ENCODE measurements at places on chromosomes 3 and 15. TPM values are rescaled to one million over a fixed set of nuclear protein-coding genes. Genes with fewer than 3 reads are reported as not detected.
A peak's percentile ranks its signal among the peaks of the same experiment; 100 is the strongest.

GOLGA6L22 gene
- not detected for total RNA-seq

DNA sequence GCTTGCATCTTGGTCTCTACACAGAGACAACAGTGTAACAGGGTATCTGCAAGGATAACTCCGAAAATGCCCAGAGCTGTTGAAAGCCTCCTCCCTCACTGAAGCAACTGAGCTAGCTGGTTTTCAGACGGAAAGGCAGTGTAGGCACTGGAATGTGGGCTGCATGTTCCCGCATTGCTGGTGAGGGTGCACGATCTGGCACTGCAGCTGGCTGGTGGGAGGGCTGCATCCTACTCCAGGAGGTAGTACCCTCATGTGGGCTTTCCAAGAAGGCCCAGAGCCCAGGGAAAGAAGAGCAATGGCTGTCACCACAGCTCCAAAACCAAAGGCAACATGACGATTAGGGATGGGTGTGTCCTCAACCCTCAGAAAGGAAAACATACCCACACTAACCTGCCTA lies 28.7 kb upstream of the RPS17 start:
- DNase-seq, result no peak

- DNase-seq, result no peak
Observed at GRCh38 chr15:84653584-84653909, 536 bp downstream of the WDR73 start.

ZNF770 gene
- 60.1 TPM for total RNA-seq

DNA sequence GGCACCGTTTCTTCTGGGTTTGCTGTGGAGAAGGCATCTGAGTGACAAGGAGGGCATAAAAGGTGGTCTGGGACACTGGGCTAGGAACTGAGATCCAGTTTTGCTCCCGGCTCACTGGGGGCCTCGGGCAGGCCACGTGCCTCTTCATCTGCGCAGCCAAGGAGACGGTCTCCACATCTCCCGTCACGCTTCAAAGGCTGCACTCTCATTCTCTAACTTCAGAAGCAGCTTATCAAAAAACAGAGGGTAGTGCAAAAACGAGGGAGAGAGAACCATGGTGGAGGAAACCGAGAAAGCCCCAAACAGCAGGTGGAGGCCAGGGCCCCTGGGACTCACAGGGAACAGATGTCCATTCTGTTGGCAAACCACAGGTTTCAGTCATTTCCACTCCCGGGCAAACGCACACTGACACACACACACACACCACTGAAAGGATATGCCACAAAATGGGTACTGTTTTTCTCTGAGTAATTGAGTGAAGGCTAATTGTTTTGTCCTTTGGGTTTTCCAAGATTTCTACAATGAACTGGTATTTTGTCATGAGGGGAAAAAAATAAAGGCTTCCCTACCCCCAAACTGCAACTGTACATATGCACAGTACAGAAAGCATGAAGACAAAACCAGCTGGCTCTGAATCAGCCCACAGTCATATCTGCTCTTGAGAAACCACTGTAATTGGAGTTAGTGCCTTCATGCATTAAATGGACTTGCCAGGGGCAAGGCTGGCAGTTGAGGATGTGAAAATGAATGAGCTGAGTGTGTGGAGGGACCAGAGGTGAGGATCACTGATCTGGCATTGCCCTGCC lies 71.9 kb downstream of the MGLL start:
- DNase-seq, result no peak

ERC2 gene
- not detected for total RNA-seq

- no peak for DNase-seq
Observed at GRCh38 chr15:84750583-84751092, 2.2 kb downstream of the ZNF592 start.

GRCh38 chr3:55543181-55543614 lies 56.1 kb upstream of the WNT5A start:
- no peak for DNase-seq

SPTSSB gene
- not detected for total RNA-seq

DNA sequence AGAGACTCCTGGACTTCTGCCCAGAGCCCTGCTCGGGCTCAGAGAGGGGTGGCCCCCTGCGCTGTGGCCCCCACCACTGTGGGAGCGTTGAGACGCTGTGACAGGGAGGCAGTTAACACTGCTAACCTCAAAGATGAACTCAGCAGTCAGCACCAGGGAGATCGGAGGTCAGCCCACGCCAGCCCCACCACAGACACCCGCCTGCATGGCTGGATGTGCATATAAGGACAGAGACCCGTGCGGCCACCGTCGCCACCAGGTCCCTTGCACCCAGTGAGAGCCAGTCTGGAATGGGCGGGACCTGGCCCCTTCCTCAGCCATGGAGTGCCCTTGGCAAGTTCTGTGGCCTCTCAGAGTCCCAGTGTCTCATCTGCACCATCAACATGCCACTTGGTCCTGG lies 48.5 kb upstream of the FURIN start:
- no peak for DNase-seq

DNA sequence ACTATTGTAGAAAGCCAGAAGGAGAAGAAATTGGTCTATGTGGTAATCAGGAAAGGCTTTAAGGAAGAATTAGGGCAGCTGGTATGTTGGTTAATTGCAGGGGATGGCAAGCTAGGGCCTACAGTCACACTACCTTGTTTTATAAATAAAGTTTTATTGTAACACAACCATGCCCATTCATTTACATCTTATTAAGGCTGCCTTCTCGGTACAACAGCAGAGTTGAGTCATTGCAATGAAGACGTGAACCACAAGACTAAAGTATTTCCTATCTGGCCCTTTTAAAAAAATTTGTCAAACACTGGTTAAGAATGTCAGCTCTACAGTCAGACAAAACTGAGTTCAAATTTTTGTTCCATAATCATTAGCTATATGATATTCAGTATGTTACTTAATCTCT lies 8.3 kb downstream of the SERPINI1 start:
- DNase-seq, result no peak

DNA sequence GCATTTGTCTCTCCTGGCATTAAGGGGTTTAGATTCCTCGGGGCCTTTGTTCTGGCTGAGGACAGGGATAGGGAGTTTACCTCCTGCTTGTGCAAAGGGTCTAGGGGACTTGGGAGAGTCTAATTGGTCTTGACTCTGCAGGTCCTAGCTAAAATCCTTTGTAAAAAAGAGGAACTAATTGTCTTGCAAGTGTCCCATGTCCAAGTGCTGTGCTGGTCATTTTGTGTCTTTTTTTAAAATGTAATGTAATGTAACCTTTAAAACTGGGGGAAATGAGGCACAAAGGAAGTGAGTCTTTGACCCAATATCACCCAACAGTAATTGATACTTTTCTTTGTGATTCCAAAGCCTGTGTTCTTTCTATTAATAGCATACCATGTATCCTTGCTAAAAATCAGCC lies 14.9 kb upstream of the C3orf80 start:
- no peak for DNase-seq

- no peak for DNase-seq
Observed at GRCh38 chr3:107432646-107433045, 55.4 kb downstream of the CCDC54 start.

- DNase-seq, result no peak
Observed at GRCh38 chr15:100059521-100059920, 282.3 kb downstream of the ADAMTS17 start.

- no peak for DNase-seq
Observed at GRCh38 chr15:66483131-66483566, 14.4 kb downstream of the SNAPC5 start.

PCSK6 gene
- 0.87 TPM for total RNA-seq

DNA sequence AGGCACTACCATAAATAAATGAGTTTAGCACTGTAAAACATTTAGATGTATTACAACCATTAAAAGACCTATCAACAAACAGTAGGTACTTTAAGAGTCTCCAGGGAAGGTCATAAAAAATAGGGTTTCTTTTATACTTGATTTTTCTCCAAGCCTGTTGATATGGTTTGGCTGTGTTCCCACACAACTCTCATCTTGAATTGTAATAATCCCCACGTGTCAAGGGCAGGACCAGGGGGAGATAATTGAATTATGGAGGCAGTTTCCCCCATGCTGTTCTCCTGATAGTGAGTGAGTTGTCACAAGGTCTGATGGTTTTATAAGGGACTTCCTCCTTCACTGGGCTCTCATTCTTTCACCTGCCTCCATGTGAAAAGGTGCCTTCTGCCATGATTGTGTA lies 468.9 kb upstream of the UBE2E2 start:
- DNase-seq, result no peak

ABHD17C gene
- 1.8 TPM for total RNA-seq

FAH gene
- 56.7 TPM for total RNA-seq

GRCh38 chr15:56038015-56038414 lies 44.6 kb upstream of the NEDD4 start:
- no peak for DNase-seq

ZBED2 gene
- total RNA-seq, result 0.27 TPM

- no peak for DNase-seq
Observed at GRCh38 chr15:40183636-40184463, 23.0 kb downstream of the BUB1B start.

DNA sequence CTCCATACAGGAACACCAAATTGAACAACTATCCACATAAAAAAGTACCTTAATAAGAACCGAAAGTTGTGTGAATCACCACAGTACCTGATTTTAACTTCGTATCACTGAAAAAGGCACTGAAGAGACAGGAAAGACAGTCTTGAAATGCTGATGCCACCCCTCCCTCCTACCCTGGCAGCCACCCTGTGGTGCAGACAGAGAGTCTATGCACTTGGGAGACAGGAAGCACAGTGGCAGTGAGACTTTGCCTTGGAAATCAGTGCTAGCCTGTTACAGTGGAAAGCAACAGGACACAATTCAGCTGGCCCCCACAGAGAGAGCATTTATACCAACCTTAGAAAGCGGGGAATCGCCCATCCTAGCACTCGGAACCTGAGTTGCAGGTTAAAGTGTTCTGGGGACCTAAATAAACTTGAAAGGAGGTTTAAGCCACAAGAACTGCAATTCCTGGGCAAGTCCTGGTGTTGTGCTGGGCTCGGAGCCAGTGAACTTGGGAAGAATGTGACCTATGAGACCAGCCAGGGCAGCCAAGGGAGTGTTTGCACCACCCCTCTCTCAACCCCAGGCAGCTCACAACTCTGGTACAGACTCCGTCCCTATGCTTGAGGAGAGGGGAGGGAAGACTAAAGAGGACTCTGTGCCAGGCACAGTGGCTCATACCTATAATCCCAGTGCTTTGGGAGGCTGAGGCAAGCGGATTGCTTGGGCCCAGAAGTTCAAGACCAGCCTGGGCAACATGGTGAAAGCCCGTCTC lies 240.1 kb downstream of the ISL2 start:
- no peak for DNase-seq

BTLA gene
- total RNA-seq, result 15.6 TPM

GRCh38 chr3:59527493-59527892 lies 477.7 kb upstream of the CFAP20DC start:
- no peak for DNase-seq

LNP1 gene
- 2.4 TPM for total RNA-seq

DNA sequence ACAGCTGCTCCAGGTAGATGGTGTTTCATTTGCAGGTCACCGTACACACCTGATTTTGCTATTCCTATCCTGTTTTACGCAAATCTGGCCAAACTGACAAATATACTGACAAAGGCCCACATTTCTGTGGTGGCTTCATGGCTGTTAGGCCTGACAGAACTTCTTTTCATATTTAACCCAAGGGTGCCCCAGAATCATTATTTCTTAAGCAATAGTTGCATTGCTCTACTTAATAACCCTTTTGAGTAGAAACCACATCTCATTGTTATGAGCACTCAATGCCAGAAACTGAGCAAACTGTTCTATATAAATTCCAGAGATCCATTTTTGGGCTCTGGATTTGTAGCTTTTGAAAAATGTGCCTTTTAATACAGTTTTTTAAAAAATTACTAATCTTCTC lies 19.4 kb downstream of the ASTE1 start:
- DNase-seq, result no peak

- peak; percentile 1 for DNase-seq
Observed at GRCh38 chr15:70892002-70892911, at the start of the genes LRRC49 and THAP10. TSS of gene LRRC49 (plus strand) at chr15:70892826. CDS start at chr15:70892895, 69 bp downstream. TSS of gene THAP10 (minus strand) at chr15:70892433. CDS start at chr15:70892272, 161 bp downstream.

GRCh38 chr3:153980252-153980590 lies 141.0 kb upstream of the ARHGEF26 start:
- DNase-seq, result no peak

DNA sequence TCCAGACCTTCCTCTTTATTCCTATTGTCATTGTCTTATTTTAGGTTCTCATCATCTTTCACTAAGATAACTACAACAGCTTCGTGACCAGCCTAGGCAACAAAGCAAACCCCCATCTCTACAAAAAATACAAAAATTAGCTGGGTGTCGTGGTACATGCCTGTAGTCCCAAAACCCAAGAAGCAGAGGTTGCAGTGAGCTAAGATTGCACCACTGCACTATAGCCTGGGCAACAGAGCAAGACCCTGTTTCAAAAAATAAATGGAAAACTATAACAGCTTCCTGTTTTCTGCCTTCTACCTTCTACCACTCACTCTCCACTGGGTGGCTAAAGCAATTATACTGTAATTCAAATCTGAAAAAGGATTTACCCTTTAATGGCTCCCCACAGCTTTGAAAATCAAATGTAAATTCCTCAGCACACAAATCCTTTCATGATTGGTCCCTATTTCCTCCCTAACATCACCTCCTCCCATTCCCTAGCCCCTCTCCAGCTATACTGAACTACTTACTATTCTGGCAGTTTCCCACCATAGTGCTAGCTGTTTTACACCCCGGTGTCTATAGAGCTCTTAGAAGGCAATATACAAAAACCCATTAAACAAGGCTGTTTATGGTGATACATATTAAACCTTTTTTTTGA lies 33.4 kb downstream of the LRRFIP2 start:
- no peak for DNase-seq

- DNase-seq, result no peak
Observed at GRCh38 chr3:159804726-159805410, 183.8 kb upstream of the IL12A start.

- DNase-seq, result no peak
Observed at GRCh38 chr15:37933666-37934065, 774 bp upstream of the TMCO5A start.

DNA sequence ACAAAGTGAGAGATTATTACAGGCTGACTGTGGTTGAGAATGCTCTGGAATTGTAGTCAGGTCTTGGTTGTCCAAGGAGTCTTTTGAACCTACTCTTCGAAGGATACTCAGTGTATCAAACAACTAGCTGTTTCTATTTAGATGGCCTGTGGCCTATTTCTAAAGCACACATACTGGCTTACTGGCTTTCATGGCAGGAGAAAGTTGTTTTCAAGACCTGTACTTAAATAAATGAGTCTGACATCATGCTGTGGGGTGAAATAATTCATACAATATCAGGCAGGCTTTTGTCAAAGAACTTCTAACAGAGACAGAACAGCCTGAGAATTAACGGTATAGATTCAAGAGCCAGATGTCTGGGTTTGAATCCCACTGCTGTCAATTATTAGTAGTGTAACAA lies 316.7 kb upstream of the SEMA6D start:
- no peak for DNase-seq

DNA sequence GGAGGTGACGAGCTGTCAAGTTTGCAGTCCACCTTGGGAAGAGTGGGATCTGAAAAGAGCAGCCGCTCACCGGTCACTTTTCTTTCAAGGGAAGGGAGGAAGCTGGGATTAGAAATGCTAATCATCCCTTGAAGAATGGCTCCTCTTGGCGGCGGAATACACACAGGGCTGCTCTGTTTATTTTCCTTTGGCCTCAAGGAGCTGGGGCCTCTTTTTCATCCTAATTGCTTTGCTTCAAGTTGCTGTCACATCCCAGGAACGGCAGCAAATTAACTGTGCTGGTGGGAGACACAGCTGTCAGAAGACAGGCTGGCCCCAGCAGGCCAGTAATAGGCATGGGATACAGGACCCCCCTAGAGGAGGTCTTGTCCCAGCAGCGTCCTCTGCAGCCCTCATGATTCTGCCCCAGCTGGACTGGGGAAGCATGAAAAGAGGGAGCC lies 6.7 kb downstream of the KBTBD13 start:
- no peak for DNase-seq

SUSD5 gene
- not detected for total RNA-seq
